ENCODE measurements at places on chromosomes 2 and 18.

GRCh38 chr2:208047840-208048239 is 22.5 kb upstream of the PLEKHM3 start:
- no peak overlapping the region for H3K4me3 ChIP-seq
- no peaks in the 10 kb centered on the region for H3K36me3 ChIP-seq
- peaks cover 58% of the 10 kb centered on the region for H3K27me3 ChIP-seq
- no peak overlapping the region for H3K27ac ChIP-seq
- no peak for DNase-seq
- H3K4me1 ChIP-seq, result no peaks in the 10 kb centered on the region

DNA sequence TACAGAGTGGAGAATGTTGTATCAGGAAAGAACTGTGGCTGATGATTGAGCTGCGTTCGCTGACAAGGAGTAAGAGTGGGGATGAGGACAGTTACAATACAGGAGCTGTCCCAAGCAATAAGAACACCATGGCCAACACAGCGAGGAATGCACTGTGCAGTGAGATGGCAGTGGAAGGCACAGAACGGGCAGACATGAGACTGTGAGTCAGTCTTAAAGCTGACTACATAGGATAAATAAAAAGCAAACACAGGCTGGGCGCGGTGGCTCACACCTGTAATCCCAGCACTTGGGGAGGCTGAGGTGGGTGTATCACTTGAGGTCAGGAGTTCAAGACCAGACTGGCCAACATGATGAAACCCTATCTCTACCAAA is 89.8 kb downstream of the CABYR start:
- no peaks in the 10 kb centered on the region for H3K36me3 ChIP-seq
- H3K27me3 ChIP-seq, result peaks cover 9% of the 10 kb centered on the region
- no peak overlapping the region for H3K4me3 ChIP-seq
- no peak overlapping the region for H3K27ac ChIP-seq

DNA sequence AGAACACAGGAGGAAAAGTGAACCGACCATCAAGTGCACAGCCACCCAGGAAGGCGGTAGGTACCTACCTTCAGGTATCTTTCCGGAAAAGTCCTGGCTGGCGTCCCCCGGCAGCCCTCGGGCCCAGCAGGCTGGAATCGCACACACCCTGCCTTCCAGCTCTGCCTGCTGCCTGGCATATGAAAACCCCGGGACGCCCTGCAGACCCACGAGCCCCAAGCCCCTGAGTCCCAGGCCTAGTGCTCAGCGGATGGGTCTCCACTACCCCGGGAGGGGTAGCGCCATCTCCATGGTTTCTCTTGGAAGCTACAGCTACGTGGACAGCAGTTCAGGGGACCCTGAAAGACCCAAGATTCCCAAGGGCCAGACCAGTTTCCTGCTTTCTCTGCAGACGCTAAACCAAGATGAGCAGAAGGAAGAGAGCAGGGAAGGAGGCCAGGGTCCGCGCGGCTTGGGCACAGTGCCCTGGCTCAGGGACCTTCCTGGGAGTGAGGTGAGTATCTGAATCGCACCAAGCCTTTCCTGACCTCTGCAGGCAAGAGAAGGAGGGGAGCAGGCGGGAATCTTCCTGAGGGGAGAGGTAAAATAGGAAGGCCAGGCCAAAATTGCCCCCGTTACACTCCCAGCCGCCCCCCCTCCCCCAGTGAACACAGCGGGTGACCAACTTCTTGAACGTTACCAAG is 80.4 kb downstream of the ARHGEF4 start:
- no peak overlapping the region for H3K27ac ChIP-seq
- no peak overlapping the region for H3K4me3 ChIP-seq
- no peak for DNase-seq
- H3K36me3 ChIP-seq, result no peaks in the 10 kb centered on the region

DNA sequence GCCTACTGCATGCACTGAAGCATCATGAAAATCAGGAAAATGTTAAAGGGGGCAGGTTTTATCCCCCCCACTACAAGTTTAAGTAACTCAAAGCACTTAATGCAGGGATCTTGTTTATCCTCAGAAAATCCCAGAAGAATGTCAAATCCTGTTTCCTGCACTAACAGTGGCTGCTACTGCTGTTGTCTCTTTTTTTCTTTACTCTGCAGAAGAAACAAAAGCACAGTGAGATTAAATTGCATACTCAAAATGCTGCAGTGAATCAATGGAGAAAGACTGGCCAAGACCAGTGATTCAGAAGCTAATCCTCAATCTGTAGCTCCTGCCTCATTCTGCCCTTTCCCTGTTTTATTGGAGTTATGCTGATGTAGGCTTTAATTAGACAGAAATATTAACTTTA is 332.3 kb upstream of the FIGN start:
- no peaks in the 10 kb centered on the region for H3K27me3 ChIP-seq
- no peak overlapping the region for H3K4me3 ChIP-seq
- no peak overlapping the region for H3K27ac ChIP-seq

DNA sequence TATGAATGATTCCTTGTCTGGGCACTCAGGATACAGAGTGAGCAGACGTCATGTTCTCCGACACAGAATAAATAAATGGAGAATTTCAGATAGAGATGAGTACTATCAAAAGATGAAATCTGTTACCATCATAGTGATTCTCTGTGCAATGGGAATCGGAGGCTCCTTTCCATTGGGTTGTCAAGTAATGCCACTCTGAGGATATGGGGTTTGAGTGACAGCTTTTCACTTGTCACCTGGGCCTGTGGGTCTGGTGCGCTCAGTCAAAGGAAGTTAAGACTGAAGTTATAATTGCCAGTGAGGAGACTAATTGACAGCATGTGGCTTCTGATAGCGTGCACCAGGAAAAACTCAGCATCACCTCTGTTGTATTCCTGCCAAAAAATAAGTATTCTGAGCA is 387.2 kb downstream of the SOX11 start:
- no peak overlapping the region for H3K4me3 ChIP-seq
- no peaks in the 10 kb centered on the region for H3K4me1 ChIP-seq
- no peak overlapping the region for H3K27ac ChIP-seq
- no peaks in the 10 kb centered on the region for H3K27me3 ChIP-seq
- DNase-seq, result no peak
- no peaks in the 10 kb centered on the region for H3K36me3 ChIP-seq

Measured in central memory CD8-positive, alpha-beta T cell (primary cell).